Transverse colon (tissue), 4 donors: ENCODE measurements at places on chromosomes 4 and X. TPM values are rescaled to one million over a fixed set of nuclear protein-coding genes. Genes with fewer than 3 reads are reported as not detected.
A peak's percentile ranks its signal among the peaks of the same experiment; 100 is the strongest.

DMD gene
- 20.9 TPM for total RNA-seq

RPS6KA6 gene
- 2.2 TPM for total RNA-seq

DACH2 gene
- total RNA-seq = not detected

GRCh38 chr4:159048166-159048886 is 54.6 kb upstream of the RAPGEF2 start:
- H3K4me1 ChIP-seq = no peaks in the 10 kb centered on the region
- H3K4me3 ChIP-seq = peak overlapping the region; percentile 15
- H3K36me3 ChIP-seq = no peaks in the 10 kb centered on the region
- peak; percentile 74 for DNase-seq

SYN1 gene
- total RNA-seq = 0.16 TPM

DNA sequence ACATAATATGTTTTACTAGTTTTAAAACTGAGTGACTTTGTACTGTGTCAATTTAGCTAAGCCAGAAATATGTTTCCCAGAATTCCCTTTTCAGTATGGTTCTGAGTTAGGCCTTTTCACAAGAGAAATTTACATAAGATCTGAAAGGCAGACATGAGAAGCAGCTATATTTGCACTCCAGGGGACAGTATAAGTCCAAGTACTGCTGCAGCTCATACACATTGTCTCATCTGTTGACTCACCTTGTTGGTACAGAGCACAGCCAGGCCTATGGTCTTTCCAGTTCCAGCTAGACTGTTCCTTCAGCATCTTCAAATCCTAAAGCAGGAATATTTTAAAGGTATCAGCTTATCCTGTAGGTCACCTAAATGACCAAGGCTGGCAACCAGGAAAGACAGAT is 53.5 kb downstream of the BMP3 start:
- DNase-seq = no peak
- no peaks in the 10 kb centered on the region for H3K4me1 ChIP-seq
- H3K4me3 ChIP-seq = no peak overlapping the region
- H3K27ac ChIP-seq = no peak overlapping the region
- H3K36me3 ChIP-seq = no peaks in the 10 kb centered on the region
- no peaks in the 10 kb centered on the region for H3K27me3 ChIP-seq

ADRA2C gene
- 1.1 TPM for total RNA-seq
